Activated T-helper 1 cell treated with anti-CD3 and anti-CD28 coated beads, Interleukin-12 subunit alpha, Interleukin-12 subunit beta, Interleukin-2, Interleukin-4 antibody, amounts not matched to agents 30 ng/mL and 10 ng/mL and 1 ng/mL, durations not matched to agents 14 hours and 24 hours and 36 hours (primary cell): ENCODE measurements at places on chromosomes 5 and 9. TPM values are rescaled to one million over a fixed set of nuclear protein-coding genes. Genes with fewer than 3 reads are reported as not detected.

DNA sequence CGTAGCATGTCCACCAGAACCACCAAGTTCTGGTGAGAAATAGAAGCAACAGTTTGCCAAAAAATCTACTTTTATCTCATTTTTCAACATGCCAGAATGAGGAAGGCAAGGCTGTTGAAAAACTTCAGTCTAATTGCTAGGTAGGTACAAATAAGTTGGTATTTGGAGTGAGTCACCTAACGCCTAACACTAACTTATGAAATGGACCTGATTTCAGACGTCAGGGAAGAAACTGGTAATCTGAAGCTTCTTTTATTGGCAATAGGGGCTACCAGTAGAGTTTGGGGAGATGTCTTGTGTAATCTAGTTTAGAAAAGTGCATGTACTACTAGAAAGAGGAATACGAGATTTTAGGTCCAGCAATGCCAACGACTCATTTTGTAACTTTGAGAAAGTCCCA lies 4.4 kb upstream of the PDE6A start:
- no peaks in the 10 kb centered on the region for H3K4me1 ChIP-seq
- H3K27me3 ChIP-seq = peaks cover 3% of the 10 kb centered on the region
- no peaks in the 10 kb centered on the region for H3K36me3 ChIP-seq
- no peak overlapping the region for H3K4me3 ChIP-seq

DNA sequence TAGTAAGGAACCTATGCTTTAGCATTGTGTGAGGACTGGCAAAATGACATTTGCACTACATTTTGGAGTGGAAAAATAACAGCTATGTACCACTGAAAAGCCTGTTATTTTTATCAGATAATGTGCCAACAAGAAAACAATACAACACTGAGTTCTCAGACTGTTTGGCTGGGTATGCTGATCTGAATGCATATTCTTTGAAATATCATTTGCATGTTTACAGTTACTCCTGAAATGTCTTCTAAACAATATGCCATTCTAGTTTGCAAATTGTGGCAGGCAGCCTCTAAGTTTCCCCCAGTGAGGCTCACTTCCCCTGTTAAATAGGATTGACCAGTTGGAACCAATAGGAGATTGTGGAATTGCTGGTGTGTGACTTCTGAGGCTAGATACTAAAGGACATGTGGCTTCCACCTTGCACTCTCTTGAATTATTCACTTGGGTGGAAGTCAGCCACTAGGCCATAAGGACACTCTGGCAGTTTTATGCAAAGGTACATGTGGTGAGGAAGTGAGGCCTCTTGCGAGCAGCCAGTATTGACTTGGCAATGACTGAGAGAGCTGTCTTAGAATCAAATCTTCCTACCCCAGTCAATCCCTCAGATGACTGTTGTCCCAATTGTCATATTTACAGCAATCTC lies 250.4 kb upstream of the PCSK5 start:
- no peak overlapping the region for H3K27ac ChIP-seq
- no peak for DNase-seq
- no peaks in the 10 kb centered on the region for H3K36me3 ChIP-seq
- H3K4me3 ChIP-seq = no peak overlapping the region
- no peaks in the 10 kb centered on the region for H3K4me1 ChIP-seq

GRCh38 chr9:14270358-14271092 lies 43.4 kb downstream of the NFIB start:
- H3K36me3 ChIP-seq = no peaks in the 10 kb centered on the region
- H3K27me3 ChIP-seq = peaks cover 19% of the 10 kb centered on the region
- H3K4me3 ChIP-seq = no peak overlapping the region
- H3K27ac ChIP-seq = no peak overlapping the region

DNA sequence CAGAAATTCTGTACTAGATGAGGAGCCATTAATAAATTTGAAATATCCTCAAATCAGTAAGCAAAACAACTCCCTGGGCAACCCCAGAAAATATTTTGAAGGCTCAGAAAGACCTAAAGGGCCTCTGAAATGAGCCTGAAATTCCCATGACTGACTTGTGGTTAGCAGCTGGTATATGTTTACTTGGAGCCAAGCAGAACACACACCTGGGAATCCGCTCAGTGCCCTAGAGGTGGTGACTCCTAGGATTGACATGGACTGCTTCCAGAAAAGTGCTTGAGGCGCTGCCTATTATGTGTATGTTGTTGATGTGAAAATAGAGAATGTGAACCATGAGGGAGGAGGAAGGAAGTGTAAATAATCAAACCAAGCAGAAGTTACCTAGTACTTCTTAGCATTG lies 14.7 kb downstream of the RFK start:
- no peak overlapping the region for H3K4me3 ChIP-seq
- peaks cover 2% of the 10 kb centered on the region for H3K36me3 ChIP-seq
- no peak overlapping the region for H3K27ac ChIP-seq
- DNase-seq = no peak

DNA sequence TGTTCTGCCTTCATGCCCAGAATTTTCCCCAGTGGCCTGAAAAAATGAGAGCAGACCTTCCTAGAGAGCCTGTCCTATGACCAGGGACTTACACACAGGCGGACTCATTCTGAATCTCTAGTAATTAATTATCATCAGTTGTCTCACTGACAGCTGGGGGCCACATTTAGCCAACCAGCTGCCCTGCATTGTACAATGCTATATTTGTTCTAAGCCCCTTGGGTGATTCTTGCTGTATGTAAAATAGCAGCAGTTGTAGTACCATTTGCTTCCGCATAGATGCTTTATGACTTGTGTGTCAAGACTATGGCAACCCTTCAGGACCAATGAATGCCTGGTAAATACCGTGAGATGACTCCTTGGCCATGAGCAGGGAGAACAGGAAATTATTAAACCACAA lies 415.4 kb upstream of the SEMA6A start:
- H3K4me3 ChIP-seq = no peak overlapping the region
- no peak overlapping the region for H3K27ac ChIP-seq
- no peak for DNase-seq
- no peaks in the 10 kb centered on the region for H3K4me1 ChIP-seq
- H3K36me3 ChIP-seq = no peaks in the 10 kb centered on the region

DNA sequence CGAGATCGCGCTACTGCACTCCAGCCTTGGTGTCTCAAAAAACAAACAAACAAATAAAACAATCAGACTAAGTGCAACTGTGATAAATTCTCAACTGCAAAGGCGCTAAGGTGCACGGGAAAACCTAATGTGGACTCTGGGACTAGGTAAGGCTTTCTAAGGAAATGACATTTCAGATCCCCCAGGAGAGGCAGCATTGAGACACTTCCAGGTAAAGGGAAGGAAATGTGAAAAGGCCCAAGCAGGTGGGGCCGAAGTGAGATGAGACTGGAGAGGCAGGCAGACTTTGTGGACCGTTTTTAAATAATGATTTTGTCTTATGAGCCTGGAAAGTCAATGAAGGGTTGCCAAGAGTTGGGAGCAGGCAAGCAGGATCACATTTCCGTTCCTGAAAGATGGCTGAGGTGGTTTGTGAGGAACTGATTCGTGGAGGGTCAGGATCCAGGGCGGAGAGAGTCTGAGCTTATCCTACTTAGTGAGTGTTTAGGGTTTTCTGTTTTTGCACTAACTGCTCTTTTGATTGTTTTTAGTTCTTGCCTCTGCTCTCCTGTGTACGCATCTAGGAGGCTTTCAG lies 2.0 kb upstream of the APBA1 start:
- H3K4me1 ChIP-seq = peaks cover 7% of the 10 kb centered on the region
- H3K27ac ChIP-seq = no peak overlapping the region
- H3K27me3 ChIP-seq = peaks cover 48% of the 10 kb centered on the region
- peak overlapping the region; percentile 61 for H3K4me3 ChIP-seq
- no peaks in the 10 kb centered on the region for H3K36me3 ChIP-seq
- DNase-seq = no peak

- H3K27me3 ChIP-seq = no peaks in the 10 kb centered on the region
Measured at GRCh38 chr5:16842896-16843295, 93.2 kb downstream of the MYO10 start.

DNA sequence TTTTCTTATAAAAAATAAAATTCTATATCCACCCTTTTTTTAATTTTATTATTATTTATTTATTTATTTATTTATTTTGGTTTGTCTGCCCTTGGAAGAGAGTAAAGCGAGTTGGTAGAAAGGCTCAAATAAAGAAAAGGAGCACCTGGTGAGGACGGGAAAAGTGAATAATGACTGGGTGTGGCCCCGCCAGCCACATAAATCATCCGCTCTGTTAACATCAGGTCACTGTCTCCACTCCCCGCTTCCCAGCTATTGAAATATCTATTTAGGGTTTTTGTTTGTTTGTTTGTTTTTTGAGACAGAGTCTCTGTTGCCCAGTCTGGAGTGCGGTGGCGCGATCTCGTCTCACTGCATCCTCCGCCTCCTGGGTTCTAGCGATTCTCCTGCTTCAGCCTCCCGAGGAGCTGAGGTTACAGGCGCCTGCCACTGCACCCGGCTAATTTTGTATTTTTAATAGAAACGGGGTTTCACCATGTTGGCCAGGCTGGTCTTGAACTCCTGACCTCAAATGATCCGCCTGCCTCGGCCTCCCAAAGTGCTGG lies 844 bp downstream of the POLR3G start:
- H3K4me1 ChIP-seq = peaks cover 43% of the 10 kb centered on the region
- no peaks in the 10 kb centered on the region for H3K27me3 ChIP-seq
- H3K36me3 ChIP-seq = peaks cover 11% of the 10 kb centered on the region
- peak overlapping the region; percentile 98 for H3K4me3 ChIP-seq
- DNase-seq = no peak
- H3K27ac ChIP-seq = no peak overlapping the region

DNA sequence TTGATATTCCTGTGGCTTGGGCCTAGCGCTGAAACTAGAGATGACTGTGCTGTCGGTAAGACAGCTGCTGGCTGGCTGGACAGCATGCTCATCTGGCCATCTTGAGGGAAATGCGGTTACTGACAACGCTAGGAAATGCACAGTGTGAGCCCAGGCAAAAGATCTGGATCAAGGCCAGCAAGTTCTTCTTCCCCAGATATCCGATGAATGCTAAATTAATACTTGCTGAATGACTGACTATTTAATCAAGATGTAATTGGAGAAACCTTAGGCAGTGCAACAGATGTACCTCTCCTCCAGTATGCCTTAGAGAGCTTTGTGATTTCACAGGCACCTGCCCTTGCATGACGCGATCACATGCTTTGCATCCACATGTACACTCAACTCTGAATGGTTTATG lies 659.1 kb downstream of the EFNA5 start:
- no peak overlapping the region for H3K4me3 ChIP-seq
- no peak for DNase-seq
- no peaks in the 10 kb centered on the region for H3K27me3 ChIP-seq
- no peak overlapping the region for H3K27ac ChIP-seq
- H3K36me3 ChIP-seq = no peaks in the 10 kb centered on the region

DNA sequence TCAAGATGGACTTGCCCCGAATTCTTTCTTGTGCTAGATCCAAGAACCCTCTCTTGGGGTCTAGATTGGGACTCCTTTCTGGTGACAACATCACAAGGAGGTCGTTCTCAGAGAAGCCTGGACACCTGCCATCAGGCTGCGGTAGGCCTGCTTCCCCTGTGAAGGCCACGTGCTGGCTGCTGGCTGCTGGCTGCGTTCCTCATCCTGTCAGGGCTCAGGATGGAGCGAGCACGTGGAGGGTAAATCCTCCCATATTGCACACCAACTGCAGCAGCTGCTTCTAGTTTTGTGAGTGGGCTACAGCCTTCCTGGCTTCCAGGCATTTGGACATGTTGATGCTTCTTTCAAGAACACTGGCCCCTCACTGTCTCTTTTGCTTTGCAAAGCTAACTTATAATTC lies 95.6 kb downstream of the HSPA4 start:
- no peaks in the 10 kb centered on the region for H3K36me3 ChIP-seq
- no peak overlapping the region for H3K4me3 ChIP-seq
- no peak for DNase-seq
- H3K27ac ChIP-seq = no peak overlapping the region
- H3K4me1 ChIP-seq = peaks cover 15% of the 10 kb centered on the region

DNA sequence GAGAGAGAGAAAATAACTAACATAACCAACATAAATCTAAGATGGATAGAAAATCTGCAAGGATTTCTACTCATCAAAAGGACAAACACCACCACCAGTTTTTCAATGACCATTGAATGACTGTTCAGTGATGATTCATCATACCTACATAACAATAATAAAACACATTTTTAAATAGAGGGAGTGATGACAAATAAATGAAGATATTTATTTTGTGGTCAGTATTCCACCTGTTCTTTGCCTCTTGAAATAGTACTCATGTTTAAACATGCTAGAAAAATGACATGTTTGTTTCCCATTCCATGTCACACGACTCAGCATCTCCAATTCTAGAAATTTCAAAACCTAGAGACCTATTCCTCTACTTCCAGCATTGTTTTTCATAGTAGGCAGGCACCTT lies 34.6 kb upstream of the ADAMTS16 start:
- DNase-seq = no peak
- H3K4me1 ChIP-seq = no peaks in the 10 kb centered on the region
- H3K27me3 ChIP-seq = no peaks in the 10 kb centered on the region
- no peak overlapping the region for H3K27ac ChIP-seq

DNA sequence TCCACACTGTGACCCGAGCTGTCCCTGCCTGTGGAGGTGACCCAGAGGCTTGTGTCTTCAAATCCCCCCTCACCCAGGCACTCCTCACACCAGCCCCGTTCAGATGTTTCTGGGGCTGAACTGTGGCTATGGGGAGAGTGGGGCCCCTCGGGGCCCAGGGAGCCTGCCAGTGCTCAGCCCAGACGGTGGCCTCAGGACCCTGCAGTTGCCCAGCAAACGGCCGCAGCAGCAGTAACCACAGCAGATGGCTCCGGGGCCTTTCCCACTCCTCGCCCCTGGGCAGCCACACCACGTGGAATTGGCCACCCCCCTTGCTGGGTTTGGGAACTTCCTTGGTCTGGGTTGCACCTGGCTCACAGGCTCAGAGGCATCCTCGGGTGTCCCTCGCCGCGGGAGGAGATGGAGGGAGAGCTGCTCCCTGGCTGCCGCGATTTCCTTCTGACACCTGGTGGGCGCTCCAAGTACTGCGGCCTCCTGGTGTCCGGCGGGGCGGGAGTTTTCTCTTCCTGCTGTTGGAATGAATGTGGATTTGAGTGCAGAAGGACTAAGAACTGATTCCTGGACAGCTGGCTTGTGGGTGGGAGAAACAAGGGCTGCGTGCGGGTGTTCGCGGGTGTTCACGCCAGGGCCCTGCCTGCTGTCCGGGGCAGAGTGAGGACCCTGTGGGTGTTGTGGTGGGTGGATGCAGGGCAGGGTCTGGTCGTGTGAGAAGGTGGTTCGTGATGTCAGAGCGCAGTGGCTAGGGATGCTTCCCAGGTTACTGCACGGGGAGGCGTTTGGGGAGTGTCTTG lies 97.5 kb downstream of the COL5A1 start:
- no peak overlapping the region for H3K4me3 ChIP-seq
- no peaks in the 10 kb centered on the region for H3K36me3 ChIP-seq
- H3K27me3 ChIP-seq = no peaks in the 10 kb centered on the region
- DNase-seq = no peak

- H3K4me3 ChIP-seq = no peak overlapping the region
- no peak overlapping the region for H3K27ac ChIP-seq
- peaks cover 36% of the 10 kb centered on the region for H3K4me1 ChIP-seq
- peaks cover 9% of the 10 kb centered on the region for H3K27me3 ChIP-seq
Measured at GRCh38 chr5:123450114-123450513, 26.9 kb upstream of the CEP120 start.

The MYMK gene
- total RNA-seq = not detected in 2 replicates

The IFNB1 gene
- total RNA-seq = 0.23 TPM in 1 of 2 replicates, not detected in the other

The PCDHGA10 gene
- 0.10 and 0.13 TPM in 2 replicates for total RNA-seq

The LCN6 gene
- not detected in 2 replicates for total RNA-seq

The EIF4E1B gene
- total RNA-seq = not detected in 2 replicates

The EHMT1 gene
- 97.0 and 98.1 TPM in 2 replicates for total RNA-seq

The SLC36A1 gene
- 5.8 and 7.9 TPM in 2 replicates for total RNA-seq

The CARTPT gene
- not detected in 2 replicates for total RNA-seq

The RAB3C gene
- not detected in 2 replicates for total RNA-seq

The DNAJA1 gene
- total RNA-seq = 296 and 312 TPM in 2 replicates

The FAXDC2 gene
- not detected in 2 replicates for total RNA-seq

The BTNL9 gene
- not detected in 2 replicates for total RNA-seq

The PCDHGB4 gene
- 0.18 and 0.27 TPM in 2 replicates for total RNA-seq
